ENCODE measurements at places on chromosomes 3 and 15.

- DNase-seq, result no peak
Measured at GRCh38 chr15:24633082-24633481, 42.5 kb upstream of the NPAP1 start.

GRCh38 chr15:38257676-38258075, 5.0 kb downstream of the SPRED1 start:
- no peak for DNase-seq

DNA sequence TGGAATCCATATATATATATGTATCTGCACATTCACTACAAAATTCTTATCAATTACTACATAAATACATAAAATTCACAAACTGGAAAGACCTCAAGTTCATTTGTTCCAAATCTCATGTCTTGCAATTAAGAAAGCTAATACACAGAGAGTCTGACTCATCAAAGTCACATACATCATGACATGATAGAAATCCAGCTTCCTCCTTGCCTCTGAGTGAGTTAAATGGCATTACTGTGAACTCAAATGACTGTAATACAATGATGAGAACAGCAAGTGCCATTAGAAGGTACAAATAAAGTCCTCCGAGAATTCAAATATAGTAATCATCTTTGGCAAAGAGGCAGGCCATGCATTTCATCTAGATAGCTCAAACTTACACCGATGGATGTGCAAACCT, 55.1 kb upstream of the AGTR1 start:
- DNase-seq, result no peak

DNA sequence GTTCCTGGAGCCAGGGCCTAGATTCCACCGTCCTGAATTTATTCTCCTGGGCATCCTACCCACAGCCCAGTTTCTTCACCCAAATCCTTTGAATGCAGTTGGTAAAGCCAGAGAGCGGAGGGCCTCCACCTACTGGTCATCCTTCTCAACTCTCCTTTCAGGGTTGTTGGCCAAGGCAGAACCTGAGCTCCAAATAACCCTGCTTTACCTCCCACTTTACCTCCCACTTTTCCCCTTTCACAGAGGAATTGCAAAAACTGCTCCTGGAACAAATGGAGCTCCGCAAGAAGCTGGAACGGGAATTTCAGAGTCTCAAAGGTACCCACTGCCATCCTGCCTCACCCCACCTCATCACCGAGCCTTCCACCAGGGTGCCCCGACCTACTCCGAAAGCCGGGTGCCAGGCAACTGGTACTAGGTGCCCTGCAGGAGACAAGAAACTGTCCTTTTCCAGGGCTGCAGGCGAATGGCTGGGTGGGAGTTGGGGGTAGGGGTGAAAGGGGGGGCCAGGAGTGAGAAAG, 6.8 kb downstream of the SKOR1 start:
- DNase-seq, result no peak

- no peak for DNase-seq
Measured at GRCh38 chr3:12462159-12462947, 21.9 kb upstream of the TSEN2 start.

- DNase-seq, result no peak
Measured at GRCh38 chr3:126488185-126488584, 12.5 kb upstream of the ZXDC start.

DNA sequence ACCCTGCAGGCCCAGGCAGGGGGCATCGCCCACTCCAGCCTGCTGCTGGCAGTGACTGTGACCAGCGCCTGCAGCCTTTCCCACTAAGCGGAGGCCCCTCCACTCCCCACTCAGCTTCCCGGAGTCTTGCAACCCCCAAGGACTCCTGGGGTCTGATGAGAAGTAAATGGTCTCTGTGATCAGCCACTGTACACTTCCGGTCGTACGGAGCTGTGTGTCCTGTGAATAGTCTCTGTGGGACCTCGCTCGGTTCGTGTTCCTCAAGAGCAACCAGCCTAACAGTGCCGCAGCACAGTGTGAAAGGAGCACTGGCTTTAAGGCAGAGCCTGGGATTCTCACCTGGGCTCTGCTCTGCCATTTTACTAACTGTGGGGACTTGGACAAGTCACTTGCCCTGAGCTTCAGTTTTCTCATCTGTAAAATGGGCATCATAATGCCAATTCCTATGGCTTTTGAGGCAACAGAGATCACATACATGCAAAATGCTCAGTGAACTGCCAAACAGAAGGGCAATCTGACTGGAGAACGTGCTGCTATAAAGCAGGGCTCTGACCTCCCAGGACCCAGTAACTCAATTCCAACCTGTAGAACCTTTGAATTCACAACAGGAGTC, 26.7 kb downstream of the TMEM43 start:
- no peak for DNase-seq

DNA sequence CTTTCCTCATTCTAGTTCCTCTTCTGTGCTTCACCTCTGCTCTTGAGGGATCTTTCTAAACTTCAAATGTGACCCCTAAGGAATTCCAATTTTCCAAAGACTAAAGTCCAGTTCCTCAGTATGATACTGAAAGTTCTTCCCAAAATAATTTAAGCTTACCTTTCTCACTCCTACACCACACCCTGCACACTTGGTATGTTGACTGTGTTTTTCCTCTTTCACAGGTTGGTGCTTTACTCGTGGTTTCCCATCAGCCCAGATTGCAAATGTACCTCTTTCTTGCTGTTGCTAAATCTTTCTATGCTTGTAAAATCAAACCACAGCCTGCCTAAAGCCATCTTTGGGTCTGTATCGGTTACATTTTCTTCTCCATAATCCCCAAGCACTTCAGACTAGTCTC, 30.5 kb upstream of the CLDN16 start:
- DNase-seq, result no peak

DNA sequence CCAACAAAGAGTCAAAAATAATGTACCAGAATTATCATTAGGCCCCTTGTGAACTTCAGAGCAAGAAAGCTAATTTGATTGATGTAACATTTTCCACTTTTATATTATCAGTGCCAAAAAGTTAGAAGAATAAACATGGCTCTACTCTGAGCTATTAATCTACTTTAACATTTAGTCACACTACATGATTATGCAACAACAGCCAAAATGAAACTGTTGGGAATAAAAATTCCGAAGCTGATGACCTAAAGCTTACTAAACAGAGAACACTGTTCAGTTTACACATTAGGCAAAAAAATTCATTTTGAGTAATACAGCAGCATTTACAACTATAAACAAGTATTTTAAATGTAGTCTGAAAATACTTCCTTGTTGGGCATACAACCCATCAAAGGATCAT, 1134.1 kb downstream of the EPHA3 start:
- no peak for DNase-seq

- DNase-seq, result no peak
Measured at GRCh38 chr3:169158379-169158778, 505.1 kb downstream of the MECOM start.

DNA sequence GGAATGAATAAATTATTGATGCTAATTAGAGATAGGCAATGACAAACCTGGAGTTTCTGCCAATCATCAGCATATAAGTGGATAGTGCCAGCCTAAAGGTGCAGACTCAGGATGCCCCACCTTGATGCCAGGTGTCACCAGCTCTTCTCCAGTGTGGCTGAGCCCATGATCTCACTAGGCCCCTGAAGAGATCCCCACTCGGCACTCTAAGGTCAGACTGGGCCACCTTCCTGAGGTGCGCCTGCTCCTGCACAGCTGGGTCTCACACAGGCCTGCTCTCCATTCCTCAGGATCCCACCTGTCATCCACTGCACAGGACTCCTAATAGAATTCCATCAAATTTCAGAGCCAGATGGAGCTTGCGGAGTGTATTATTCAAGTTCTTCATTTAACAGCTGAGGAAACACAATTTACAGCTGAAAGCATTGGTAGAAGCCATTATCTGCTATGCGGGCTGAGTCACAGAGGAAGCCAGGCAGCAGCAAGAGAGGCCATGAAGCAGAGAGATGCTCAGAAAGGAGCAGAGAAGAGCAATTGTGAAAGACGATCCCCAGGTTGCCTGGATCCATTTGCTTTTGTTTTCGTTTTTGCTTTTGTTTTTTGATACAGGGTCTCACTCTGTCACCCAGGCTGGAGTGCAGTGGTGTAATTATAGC, 25.1 kb upstream of the FSTL1 start:
- no peak for DNase-seq

GRCh38 chr3:48837163-48837562, 10.5 kb downstream of the PRKAR2A start:
- no peak for DNase-seq

DNA sequence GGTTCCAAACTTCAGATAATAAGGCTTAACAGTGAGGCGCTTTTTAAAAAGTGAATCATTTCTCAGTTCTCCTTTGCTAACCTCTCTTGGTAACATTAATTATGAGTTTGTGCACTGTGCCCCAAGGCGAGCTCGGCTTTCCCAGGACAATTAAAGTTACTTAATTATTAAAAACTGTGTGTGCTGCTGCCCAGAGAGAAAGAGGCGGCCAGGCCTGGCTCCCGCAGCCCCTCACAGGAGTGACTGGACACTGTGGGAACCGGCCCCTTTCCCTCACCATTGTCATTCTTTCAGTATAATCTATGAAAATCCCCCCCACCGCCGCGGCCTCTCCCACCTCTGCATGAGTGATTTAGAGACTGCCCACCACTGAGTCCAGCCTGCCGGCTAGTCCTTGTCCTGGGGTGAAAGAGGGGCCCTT, 43.1 kb upstream of the HES1 start:
- DNase-seq, result no peak

- DNase-seq, result no peak
Measured at GRCh38 chr3:101824702-101825101, 24.6 kb upstream of the NFKBIZ start.

GRCh38 chr3:35649405-35649804, 10.1 kb downstream of the ARPP21 start:
- no peak for DNase-seq

DNA sequence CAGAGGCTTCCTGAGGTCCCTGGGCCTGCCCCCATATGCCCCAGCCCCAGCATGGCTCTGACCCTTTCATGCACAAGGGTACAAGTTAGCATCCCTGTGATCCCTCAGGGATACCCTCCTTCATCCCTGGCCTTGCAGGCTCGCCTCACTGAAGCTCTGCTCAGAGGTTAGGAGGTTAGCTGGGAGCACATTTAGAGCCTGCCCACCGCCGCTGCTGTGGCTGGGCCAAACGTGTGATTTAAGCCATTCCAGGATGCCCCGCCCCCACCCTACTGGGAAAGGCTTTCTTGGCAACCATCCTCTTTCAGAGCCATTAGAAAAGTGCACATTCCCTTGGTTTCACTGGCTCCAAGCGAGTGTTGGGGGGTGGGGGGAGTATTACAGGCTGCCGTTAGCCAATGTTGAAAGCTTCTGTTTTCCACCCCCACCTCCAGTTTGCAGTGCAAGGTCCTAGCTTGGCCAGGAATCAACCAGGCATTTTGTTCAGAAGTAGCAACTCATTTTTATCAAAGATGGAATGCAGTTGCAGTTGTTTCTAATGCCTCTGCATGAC, 6.3 kb upstream of the HES1 start:
- DNase-seq, result peak; percentile 21

GRCh38 chr15:70101459-70102113, 3.9 kb upstream of the TLE3 start:
- DNase-seq, result no peak

GRCh38 chr3:185605566-185605965, 19.5 kb downstream of the SENP2 start:
- DNase-seq, result no peak

GRCh38 chr15:67359431-67360079, 105.0 kb downstream of the IQCH start:
- no peak for DNase-seq

DNA sequence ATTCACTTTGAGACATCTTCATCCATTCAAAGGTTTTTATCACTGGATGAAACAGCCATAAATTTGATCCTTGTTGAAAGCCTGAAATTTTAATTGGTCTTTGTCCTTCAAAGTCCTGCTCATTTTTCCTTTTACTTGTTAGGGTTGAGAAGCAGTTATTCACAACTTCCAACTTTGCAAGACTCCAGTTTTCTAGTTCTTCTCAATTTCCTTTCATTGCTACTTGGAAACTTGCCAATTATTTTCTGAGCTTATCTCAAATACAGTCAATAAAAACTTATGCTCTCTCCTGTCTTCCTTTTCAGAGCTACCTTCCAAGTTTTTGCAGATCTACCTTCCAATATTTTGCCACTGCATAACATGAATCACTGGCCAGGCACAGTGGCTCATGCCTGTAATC, 23.7 kb upstream of the CD276 start:
- no peak for DNase-seq

DNA sequence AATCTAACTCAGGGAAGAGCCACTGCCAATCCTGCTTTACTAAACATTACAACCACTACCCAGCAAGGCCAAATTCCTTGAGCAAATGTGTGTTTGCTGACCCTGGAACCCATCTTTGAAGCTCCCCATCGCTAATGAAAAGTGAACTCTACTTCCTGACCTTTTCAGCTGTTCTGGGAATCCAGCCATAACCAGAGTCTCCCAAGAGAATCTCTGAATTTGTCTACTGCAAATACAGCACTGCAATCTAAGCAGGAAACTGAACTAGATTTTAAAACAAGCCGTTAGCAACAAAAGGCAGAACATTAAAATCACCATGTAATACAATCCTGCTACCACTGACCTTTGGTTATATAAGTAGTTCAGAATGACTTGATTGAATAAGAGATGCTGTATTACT, 309.2 kb downstream of the MAGI1 start:
- DNase-seq, result no peak

DNA sequence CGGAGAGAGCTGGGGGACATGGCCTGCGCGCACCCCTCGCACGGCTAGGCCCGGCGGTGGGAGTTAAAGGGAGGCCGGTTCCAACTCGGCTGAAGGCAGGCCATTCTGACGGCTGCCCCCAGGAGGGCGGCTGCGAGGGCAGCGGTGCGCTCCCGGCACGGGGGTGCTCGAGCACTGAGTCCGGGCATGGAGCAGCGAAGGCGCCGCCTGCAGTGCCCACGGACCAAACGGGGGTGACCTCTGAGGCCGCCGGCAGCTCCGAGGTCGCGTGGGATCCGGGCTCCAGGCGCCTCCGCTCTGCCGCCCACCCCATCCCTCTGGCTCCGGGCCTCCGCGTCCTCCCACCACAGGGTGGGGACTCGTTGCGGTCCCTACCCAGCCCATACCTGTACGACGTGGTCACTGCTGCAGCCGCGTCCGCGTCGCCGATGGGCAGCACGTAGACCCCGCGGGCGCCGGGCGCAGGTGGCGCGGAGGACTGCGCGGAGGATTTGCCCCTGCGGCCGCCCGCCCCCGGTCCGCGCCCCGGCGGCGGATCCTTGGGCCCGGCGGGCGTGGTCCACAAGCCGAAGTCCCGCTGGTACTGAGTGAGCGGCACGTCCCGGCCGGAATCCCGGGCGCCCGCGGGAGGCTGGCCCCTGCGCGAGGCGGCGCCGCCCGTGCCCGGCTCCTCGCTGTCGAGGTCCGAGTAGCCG, 469 bp downstream of the MAP6D1 start:
- DNase-seq, result no peak

DNA sequence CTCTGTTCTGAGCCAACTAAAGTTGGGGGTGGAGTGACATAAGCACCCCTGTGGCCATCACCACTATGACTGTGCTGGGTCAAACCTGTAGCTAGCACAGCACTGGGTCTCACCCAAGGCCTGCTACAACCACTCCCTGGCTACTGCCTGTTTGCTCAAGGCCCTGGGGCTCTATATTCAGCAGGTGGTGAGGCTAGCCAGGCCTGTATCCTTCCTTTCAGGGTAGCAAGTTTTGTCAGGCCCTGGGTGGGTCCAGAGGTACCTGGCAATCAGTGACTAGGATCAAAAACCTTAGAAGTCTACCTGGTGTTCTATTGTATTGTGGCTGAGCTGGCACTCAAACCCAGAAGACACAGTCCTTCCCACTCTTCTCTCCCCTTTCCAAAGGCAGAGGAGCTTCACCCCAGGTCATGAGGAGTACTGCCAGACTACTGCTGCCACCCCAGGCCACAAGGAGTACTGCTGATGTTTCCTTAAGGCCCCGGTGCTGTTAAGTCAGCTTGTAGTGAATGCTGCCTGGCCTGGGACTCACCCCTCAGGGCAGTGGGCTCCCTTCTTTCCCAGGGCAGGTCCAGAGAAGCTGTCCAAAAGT, 170.8 kb downstream of the IGSF11 start:
- DNase-seq, result no peak

All from hypothalamus (tissue), 51 donors.